ENCODE measurements at places on chromosomes 5 and 9.

DNA sequence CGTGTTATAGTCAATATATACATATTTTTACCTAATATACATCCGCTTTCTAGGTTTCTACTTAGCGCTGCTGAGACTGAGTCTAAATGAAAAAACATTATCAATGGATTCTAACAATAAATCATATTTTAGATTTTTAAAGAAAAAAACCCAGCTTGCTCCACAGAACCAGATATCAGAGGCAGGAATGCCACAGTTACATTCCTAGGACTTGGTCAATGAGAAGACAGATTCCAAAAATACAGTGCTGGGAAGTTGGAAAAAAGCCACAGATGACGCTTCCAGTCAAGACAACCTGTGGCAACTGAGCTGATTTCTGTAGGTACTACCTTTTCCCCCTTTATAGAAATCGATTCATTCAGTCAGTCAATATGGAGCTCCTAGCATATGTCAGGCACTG, 577 bp upstream of the CCDC112 start:
- no peak for DNase-seq

- DNase-seq: no peak
Observed at GRCh38 chr9:99357575-99357974, 135.5 kb downstream of the SEC61B start.

- DNase-seq: no peak
Observed at GRCh38 chr5:6713274-6714225, at the start of gene TENT4A. Gene TENT4A, plus strand, starts transcription at chr5:6713432. Its CDS starts 552 bp downstream, at chr5:6713984.

DNA sequence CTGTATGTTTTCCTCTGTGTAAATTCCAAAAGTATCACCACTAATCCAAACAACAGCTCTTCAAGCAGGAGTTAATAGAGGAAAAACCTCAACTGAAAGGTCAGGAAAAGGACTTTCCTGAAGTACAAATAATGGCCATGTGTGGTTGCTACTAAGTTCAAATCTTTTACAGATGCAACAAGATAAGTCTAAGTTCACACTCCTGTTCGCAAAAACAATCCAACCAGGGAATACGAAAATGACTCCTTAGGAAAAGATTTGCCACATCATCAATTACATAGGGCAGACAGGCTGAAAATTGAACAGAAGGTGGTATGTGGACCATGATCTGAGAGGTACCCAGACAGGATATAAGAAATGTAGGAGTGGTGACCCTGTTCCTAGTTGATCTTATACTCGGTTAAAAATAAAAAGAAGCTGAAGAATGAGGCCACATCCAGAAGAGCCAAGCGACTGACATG, 210.2 kb downstream of the TSSK1B start:
- no peak for DNase-seq

DNA sequence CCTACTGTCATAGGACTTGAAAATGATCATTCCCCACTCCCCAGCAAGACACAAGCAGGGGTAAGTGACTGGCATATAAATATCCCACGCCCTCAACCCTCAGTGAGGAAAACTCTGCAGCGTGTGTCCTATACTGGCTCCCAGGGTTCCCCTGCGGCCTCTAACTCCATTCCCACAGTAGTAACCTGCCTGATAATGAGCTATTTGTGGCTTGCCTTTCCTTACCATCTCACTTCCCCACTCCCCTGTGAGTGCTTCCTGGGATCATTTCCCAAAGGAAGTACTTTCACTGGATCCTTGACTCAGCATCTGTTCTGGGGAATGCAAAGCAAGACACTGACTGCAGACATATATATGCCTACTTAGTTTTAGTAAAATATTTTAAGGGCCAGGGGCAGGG, 14.3 kb downstream of the CDC14B start:
- no peak for DNase-seq

DNA sequence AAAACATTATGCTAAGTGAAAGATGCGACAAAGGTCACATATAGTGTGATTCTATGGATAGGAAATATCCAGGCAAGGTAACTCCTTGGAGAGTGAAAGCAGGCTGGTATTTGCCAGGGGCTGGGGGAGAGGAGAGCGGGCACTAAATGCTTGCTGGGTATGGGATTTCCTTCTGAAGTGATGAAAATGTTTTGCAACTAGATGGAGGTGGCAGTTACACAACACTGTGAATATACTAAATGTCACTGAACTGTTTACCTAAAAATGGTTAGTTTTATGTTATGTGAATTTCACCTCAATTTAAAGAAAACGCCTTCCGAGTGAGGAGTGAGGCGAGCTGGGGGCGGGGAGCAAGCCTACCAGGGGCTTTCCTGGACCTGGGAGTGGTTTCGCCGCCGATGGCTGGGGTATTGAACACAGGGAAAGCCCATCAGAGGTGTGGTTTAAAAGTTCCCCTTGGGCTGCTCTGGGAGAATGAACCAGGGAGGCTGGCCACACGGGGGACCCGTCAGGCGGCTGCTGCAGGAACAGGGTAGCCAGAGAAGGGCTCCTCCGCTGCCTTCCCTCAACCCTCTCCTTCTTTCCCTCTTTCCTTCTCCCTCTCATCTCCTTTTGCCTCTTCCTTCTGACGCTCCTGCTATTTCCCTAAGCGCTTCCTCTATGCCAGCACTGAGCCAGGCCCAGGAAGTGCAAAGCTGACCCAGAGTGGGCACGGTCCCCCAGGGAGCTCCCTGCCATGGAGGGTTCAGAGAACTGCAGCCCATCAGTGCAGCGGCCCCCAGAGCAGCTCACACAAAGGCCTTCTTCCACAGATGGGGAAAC, 4.9 kb downstream of the AKNA start:
- peak; percentile 52 for DNase-seq

DNA sequence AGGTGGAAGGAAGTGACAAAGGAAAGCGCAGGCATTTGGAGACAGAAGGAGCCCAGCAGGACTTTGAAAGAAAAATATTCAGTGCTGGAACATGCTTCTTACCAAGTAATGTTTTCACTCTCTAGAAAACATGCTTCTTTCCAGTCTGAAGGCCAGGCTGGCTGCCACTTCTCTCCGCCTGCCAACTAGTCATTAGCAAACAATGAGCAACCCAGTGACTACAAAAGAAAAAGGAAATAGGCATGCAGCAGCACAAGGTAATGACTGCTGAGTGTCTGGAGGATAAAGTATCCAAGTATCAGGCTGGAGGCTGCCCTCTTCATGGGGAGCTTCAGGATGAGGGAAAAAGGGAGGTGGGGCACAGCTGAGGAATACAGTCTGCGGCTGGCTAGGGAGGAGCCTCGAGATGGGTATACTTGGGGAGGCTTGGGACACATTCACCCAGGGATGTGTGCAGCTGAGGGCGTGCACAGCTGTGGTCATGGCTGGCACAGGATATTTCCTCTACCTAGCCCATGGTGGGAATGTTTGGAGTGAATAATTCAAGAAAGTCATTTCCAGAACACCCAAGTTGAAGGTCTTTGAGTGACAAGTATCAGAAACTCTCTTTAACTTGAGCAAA, 161.5 kb upstream of the KIF2A start:
- no peak for DNase-seq

Data from stimulated activated CD8-positive, alpha-beta memory T cell treated with anti-CD3 and anti-CD28 coated beads, Interleukin-12 subunit alpha, Interleukin-12 subunit beta, amount 100 ng/mL, for 4 hours (primary cell).